ENCODE measurements at places on chromosomes 12 and 14.

GRCh38 chr12:43806737-43807072 is 588 bp upstream of the TWF1 start:
- DNase-seq = no peak

DNA sequence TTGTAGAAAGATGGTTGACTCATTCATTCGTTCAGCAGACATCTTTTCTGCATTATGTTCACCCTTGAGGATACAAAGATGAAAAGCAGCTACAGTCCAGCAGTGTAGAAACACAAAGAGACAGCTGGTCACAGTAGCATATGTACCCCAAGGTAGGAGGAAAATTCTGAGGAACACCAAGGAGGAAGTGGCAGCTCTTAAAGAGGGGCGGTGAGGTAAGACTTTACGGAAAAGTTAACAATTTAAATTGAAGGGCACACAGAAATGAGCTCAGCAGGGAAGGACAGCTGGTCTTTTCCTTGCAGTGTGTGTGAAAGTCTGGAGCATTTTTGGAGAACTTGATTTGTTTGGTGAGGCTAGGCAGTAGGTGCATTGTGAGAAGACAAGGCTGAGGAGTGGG is 3.5 kb downstream of the SLC35E3 start:
- DNase-seq = no peak

DNA sequence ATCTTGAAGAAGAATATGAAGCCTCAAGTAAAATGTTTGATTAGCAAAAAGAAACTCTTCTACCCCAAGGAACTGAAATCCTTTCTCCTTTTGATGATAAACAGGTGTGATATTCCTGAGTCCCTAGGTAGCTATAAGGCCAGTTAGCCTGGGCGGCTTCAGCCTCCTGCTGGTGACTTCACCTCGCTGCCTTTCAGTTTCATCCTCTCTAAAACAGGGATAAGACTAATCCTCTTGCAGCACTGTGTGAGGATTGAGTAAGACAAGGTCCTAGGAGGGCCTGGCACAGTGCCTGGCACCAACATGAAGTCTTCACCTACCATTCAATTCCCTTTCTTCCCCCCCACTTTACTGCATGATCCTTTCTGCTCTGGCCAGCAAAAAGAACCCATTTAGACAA is 42.1 kb downstream of the CIT start:
- DNase-seq = no peak

DNA sequence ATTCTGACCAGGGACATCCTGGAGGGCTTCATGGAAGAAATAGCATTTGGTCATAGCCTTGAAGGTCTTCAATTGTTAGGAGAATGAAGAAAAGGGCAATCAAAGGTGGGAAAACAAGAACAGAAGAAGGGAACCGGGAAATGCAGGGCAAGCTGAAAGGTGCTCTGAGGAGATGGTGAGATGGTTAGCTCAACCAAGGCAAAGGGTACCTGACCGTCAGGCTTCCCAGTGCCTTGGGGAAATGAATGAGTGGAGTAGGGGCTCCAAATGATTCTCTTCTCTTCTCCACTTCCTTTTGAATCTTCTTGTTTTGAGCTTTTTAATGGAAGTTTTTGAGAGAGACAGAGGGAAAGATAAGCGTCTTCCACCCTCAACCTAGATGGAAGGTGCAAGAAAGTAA is 155.6 kb upstream of the PWP1 start:
- DNase-seq = no peak

DNA sequence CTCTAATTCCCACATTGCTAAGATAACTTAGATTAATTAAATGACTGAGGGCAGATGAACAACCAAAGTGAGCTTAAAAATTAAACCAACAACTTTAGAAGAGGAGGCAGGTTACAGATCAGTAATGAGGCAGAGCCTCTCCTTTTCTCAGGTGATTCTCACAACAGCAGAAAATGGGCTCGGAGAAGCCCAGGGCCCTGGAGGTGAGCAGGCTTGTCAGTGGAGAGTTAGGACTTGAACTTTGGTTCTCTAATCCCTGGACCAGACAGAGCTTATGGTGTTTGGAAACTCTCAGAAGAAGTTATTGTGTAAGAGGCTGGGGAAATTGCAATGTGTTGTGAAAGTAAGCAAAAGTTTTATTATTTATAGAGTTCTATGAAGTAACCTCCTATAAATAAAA is 2.8 kb downstream of the TRHDE start:
- DNase-seq = no peak

GRCh38 chr14:105160776-105161175 is 7.8 kb downstream of the JAG2 start:
- DNase-seq = no peak

DNA sequence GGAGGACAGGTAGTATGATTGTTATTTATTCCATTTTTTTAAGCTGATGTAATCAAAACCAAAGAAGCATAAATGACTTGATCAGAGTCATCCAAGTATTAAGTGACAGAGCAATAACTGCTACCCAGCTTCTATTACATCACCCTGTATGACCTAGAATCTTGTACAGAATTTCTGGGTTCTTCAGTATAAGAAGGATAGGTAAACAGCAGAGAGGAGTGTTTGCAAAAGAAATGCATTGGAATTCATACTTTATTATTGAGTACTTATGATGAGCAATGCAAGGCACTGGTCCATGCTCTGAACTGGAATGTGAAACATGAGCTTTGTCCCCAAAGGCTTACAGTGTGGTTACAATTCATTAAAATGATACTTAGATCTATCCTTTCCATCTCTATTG is 916.8 kb downstream of the DIO2 start:
- DNase-seq = no peak

DNA sequence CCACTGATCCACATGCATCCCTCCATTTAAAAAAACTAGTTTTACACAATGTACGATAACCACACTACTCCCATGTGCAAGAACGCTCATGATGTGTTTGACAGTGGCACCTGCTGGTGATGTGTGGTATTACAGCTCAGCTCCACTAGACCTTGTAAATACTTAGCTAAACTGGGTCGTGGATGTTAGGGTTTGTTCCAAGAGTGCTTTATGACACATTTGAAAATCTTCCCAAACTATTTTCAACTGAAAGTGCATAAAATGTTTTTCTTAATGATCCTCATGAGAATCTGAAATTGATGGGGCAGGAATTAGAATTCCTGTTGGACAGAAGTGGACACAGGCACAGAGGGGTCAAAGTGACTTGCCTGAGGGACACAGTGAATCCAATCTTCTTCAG is 99.2 kb downstream of the SCARB1 start:
- no peak for DNase-seq

DNA sequence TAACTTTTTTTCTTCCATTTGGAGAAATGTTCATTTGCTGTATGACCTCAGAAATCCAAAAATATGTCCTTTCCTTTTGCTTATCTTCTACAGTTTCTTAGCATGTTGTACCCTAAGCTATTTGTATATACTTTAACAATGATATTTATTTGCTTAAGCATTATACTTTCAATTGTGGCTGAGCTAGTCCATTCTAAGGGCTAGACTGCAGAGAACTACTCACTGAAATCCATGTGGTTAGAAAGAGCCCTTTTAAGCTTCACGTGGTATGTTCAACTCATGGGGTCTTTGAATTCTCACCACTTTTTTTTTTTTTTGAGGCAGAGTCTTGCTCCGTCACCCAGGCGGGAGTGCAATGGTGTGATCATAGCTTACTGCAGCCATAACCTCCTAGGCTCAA is 122.5 kb downstream of the HMGA2 start:
- DNase-seq = no peak

GRCh38 chr12:42957561-42958290 is 368.2 kb upstream of the PRICKLE1 start:
- no peak for DNase-seq

All from vagina (tissue), 2 donors.